Naive thymus-derived CD8-positive, alpha-beta T cell (primary cell): ENCODE measurements at places on chromosomes 12 and 14.

GRCh38 chr14:23562822-23563472, 4.6 kb downstream of the AP1G2 start:
- peak; percentile 70 for DNase-seq

GRCh38 chr14:35398071-35398584, 6.4 kb downstream of the NFKBIA start:
- DNase-seq, result no peak

DNA sequence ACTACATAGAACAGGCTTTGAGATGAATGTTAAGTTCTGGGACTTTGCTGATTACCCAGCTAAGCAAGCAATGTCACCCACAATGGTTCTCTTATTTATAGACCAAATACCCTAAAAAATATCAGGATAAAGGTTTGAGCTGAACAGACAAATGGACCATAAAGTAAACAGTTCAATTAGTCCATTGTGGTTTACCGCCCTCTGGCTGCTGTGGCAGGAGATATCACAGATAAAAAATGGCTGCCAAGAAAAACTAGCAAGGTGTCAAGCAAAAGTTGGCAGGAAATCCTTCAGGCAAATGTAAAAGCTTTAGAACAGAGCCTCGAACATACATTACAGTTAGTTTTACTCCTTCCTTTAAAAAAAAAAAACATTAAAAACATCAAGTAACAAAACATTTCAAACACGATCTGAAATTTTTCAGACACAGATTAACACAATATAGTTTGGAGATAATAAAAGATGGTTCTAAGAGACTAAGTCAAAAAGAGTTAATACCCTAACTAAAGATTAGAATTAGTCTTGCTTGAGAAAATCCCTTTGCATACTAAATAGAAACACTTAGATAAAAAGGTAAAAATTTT, 41.3 kb downstream of the MED13L start:
- DNase-seq, result peak; percentile 25

DNA sequence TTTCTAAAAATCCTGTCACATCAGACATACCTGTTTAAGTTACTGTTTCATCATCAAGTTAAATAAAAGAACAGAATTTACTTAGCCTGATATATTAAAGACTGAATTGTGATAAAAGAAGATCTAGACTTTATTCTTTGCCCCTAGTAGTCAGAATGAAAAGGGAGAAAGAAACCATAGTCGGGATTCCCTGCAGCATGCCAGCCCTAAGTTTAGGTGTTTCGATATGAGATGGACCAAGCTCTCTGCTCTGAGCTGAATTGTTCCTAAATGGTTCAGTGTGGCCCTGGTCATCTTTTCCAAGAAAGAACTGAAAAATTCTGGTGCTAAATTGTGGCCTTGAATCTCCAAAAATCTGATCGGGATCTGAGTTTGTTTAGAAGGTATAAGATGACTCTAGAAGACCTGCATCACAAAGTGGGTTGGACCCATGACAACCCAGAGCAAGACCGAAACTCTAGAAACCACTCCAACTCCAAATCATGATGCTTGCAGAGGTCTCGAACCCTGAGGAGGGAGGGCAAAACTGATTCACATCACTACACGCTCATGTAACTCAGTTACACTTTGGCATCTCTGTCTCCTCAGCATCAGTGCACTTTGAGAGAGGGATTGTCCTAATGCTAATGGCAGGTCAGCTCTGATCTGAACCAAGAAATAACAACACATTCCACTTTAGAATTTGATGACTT, 15.7 kb downstream of the PTGER2 start:
- no peak for DNase-seq

GRCh38 chr14:59246566-59246965, 58.1 kb downstream of the DAAM1 start:
- DNase-seq, result no peak

GRCh38 chr12:120388691-120389481, 19.9 kb upstream of the MSI1 start:
- DNase-seq, result no peak

GRCh38 chr14:102203382-102203781, 63.7 kb downstream of the WDR20 start:
- no peak for DNase-seq

DNA sequence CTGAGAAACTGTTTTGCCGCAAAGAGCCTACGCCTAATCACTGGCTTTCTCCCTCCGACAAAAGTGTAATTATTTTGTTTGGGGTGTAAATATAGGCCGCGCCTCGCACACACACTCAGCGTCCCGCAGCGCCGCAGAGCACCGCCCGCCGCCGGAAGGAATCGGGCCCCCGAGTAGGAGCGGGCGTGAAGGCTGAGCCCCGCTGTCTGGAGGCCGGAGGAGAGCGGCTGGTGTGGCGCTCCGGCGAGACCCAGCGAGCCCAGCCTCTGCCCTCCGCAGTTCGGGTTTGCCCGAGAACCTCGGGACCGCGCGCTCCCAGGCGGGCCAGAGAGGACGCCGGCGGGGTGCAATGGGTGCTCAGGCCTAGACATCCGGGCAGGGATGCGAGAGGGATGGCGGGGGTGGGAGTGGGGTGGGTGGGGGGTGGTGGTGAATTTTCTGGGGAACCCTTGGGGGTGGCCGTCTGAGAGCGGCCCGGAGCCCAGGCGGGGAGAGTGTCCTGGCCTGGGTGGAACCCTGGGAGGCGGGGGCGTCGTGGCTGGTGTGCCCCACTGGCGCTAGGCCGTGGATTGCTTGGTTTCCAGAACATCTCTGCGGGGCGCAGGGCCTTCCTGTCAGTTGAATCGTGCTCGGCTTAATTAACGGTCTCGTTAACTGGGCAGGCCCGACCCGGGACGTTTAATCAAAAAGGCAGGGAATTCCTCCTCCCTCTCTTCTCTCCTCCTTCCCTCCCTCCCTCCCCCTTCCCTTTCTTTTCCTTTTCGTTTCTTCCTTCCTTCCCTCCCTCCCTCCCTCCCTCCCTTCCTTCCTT, 4.7 kb upstream of the LHX5 start:
- no peak for DNase-seq

GRCh38 chr14:30521899-30522736, 36.8 kb upstream of the G2E3 start:
- peak; percentile 36 for DNase-seq

DNA sequence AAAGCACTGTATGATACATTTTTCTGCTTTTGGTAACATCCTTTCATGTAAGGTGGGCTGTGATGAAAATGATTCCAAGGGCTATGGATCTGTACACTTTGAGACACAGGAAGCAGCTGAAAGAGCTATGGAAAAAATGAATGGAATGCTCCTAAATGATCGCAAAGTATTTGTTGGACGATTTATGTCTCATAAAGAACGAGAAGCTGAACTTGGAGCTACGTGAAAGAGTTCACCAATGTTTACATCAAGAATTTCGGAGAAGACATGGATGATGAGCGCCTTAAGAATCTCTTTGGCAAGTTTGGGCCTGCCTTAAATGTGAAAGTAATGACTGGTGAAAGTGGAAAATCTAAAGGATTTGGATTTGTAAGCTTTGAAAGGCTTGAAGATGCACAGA, 22.1 kb upstream of the SRGAP1 start:
- no peak for DNase-seq

GRCh38 chr12:115203701-115204100, 519.7 kb upstream of the TBX3 start:
- no peak for DNase-seq

DNA sequence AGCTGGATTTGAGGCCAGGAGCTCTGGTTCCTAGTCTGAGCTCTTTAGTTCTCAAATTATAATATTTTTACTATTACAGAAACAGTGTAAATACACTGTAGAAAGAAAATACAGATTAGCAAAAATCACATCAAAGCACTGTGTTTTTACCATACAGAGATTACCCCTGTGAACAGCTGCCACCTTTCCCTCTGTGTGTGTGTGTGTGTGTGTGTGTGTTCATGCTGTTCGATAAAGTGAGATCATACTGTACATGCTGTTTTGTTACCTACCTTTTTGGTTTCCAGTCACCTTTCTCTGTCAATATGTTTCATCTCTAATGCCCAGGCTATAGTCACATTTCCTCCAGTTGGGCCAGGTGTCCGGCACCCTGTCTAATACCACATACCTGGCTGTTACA, 26.9 kb downstream of the MVK start:
- DNase-seq, result no peak
